Left renal pelvis (tissue), 4 donors: ENCODE measurements at places on chromosomes 13 and 19.

DNA sequence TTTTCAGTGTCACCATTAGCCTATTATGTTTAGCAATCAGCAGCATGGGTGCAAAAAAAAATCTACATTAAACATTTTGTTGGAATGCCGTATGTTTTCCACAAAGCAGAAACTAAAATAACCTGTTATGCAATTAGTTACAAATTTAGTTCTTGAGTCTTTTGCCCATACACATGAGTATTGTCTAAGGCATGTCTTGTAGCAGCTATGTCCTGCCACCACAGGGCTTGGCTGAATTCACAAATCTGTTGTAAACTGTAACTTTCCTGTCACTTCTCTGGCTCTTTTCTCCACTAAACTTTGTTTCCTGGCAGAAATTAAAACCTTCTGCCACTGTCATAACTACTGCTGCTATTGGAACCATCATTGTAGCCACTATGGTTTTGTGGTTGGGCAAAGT lies 277.9 kb upstream of the SPRY2 start:
- no peak for DNase-seq

GRCh38 chr13:99281811-99282263 lies 23.7 kb upstream of the GPR18 start:
- DNase-seq: no peak

DNA sequence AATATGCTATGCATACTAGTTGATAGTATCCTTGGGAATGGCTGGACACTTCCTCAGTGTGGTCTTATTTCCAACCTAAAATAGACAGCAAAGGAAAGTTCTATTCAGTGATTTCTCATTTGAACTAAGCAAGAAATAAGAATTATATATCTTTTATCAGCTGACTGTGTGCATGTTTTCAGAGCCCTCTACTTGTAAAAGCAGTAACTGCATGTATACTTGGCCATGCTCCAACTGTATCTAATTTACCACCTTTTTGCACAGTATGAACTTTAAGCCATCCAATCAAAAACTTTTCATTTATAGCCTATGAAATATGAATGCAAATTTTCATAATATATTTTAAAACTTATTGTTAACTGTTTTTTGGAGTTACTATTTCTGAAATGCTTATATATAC lies 136.4 kb upstream of the PCDH9 start:
- DNase-seq: no peak

- DNase-seq: no peak
Measured at GRCh38 chr13:39935155-39935554, 279.7 kb downstream of the COG6 start.

- DNase-seq: no peak
Measured at GRCh38 chr19:28330831-28331230, 882.1 kb downstream of the UQCRFS1 start.

DNA sequence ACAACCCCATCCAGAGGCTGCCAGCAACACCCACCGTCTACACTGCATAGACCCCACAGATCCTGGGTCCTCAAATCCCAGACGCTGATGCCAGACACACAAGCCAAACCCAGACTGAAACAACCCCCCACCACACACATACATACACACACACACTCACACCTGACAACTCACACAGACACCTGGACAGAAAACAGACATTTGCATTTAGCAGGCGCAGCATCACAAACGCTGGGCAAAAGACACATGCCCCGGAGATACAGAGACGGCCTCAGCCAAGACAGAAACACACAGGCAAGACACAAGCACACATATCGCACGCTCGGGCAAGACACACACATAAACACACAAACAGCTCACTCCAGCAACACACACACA lies 1.3 kb downstream of the BBC3 start:
- no peak for DNase-seq

DNA sequence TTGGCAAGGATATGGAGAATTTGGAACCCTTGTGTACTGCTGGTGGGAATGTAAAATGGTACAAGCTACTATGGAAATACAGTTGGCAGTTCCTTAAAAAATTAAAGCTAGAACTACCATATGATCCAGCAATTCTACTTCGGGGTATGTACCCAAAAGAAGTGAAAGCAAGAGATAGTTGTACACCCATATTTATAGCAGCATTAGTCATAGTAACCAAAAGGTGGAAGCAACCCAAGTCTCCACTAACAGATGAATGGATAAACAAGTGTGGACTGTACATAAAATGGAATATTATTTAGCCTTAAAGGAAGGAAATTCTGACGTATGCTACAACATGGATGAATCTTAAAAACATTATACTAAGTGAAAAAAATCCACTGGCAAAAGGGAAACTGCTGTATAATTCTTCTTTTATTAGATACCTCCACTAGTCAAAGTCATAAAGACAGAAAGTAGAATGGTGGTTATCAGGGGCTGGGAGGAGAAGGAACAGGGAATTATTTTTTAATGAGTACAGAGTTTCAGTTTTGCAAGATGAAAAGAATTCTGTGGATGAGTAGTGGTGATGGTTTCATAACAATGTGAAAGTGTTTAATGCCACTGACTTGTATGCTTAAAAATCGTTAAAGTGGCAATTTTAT lies 141.6 kb downstream of the RXFP2 start:
- DNase-seq: no peak

- DNase-seq: no peak
Measured at GRCh38 chr13:31209172-31209840, 9.5 kb downstream of the B3GLCT start.

DNA sequence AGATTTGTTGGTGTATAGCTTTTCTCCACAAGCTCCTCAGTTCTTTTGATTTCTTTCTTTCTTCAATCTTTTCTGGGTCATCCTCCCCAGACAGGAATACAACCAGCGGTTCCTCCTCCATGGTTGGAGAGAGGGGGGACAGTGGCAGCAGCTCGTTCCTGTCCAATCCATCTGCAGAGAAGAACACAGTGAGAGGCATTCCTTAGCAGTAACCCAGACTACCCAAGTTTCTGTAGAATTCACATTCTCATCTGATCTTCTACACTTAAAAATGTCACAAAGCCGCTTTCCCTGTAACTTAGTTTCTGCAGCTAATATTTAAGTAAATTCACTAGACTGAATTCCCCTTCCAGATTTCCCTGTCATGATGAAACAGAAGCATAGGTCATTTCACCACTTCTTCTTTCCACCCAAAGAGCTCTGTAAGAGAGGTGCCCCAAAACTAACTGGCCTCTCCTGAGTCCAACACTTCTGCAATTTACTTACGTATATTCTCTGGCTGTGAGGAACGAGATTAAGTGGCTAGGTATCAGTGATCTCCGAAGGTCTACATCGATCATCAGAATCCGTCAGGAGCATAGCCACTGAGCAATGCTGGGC lies 171.9 kb downstream of the TBC1D4 start:
- no peak for DNase-seq

- DNase-seq: no peak
Measured at GRCh38 chr19:18496167-18496979, 25.5 kb downstream of the ELL start.

GRCh38 chr13:62643007-62643483 lies 1227.4 kb upstream of the PCDH20 start:
- no peak for DNase-seq

- DNase-seq: no peak
Measured at GRCh38 chr13:98488736-98489135, 88.2 kb downstream of the STK24 start.

DNA sequence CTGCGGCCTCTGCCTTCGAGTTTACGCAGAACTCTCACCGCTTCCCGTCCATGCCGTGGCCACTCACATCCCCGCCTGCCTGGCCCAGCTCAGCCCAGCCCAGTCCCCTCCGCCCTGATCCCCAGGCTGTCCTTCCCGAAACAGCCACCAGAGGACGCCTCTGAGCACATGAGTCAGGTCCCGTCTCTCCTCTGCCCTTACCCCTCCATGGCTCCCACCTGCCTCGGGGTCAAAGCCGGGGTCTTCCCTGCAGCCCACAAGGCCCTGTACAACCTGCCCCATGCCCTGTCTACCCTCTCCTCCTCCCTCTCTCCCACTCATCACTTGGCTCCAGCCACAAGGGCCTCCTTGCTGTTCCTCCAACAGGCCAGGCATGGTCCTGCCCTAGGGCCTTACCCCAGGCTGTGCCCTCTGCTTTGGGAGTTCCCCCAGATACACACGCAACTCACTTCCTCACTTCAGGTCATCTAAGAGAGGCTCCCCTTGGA lies 8.1 kb upstream of the SEMA6B start:
- no peak for DNase-seq

- DNase-seq: no peak
Measured at GRCh38 chr13:97648171-97648880, 214.4 kb downstream of the RAP2A start.

DNA sequence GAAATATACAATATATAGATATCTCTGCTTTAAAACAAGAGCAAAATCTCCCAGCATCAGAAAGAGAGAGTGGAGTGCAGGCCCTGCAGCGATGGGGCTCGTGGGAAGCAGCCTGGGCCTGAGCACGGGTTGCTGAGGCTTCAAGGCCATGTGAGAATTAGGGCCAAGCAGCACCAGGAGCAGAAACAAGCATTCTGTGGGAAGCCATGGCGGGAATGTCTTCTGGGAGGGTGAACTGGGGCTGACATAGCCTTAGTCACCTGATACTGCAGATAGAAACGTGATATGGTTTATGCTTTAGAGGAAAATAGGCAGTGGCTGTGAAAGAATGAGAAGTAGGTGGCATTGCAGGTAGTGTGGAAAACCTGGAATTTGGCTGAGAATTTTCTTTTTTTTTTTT lies 472.3 kb downstream of the IRS2 start:
- no peak for DNase-seq

GRCh38 chr13:25378528-25378927 lies 6.8 kb downstream of the ATP8A2 start:
- DNase-seq: no peak

DNA sequence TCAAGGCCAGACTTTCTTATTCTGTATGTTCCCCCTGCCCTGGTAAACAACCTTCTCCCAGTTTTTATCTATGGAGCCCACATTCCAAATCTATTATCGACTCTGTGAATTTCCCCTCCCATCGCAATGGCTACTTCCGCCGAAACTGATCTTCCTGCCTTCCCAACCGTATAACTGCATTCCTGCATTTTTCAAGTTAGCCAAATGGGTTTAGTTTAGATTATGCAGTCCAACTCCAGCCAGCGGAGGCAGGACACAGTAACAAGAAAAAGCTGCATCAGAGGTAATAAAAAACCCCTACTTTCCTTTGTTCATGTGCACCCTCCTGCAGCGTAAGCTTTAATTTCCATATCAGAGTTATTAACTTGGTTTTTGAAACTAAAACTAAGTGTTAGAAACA lies 112.2 kb upstream of the ZNF91 start:
- DNase-seq: no peak

DNA sequence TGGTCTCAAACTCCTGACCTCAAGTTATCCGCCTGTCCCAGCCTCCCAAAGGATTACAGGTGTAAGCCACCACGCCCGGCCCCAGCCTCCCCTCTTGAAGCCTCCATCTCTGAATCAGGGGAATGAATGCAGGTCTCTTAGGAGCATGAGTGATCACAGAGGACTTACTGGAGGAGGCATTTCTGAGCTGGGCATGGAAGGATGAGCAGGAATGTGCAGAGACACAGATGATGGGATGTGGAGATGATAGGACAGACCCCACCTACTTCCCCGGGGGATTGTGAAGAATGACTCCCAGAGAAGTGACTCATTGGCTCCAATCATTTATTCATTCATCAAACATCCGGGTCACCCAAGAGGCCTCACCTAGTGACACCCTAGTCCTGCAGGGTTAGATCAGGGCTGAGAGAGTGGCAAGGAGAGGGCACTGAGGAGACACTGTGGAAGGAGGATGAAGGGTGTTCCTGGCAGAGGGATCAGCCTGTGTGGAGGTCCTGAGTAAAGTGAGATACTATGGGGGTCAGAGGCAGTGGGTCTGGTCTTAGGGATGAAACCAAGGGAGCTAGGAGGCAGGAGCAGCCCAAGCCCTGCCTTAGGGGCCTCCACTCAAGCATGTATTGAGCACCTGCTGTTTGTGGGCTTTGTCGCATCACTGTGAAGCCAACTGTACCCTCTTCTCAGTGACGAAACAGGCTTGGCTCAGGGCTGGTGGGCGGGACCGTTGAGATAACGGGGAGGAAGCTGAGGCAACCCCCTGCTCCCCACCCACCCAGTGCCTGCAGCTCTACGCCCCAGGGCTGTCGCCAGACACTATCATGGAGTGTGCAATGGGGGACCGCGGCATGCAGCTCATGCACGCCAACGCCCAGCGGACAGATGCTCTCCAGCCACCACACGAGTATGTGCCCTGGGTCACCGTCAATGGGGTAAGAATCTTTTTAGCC lies 3.0 kb downstream of the IFI30 start:
- DNase-seq: no peak

GRCh38 chr19:12872941-12873890 lies 8.0 kb downstream of the DNASE2 start:
- DNase-seq: no peak

DNA sequence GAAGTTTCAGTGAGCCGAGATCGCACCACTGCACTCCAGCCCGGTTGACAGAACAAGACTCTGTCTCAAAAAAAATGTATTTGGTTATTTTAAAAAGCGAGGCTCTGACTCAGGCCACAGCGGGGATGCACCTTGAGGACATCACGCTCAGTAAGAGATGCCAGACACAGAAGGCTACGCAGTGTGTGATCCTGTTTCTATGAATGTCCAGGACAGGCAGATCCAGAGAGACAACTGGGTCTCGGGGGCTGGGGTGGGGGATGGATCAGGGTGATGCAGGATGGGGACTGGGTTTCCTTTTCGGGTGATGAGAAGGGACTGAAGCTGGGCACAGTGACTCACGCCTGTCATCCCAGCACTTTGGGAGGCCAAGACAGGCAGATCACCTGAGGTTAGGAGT lies 5.4 kb downstream of the MED16 start:
- no peak for DNase-seq

DNA sequence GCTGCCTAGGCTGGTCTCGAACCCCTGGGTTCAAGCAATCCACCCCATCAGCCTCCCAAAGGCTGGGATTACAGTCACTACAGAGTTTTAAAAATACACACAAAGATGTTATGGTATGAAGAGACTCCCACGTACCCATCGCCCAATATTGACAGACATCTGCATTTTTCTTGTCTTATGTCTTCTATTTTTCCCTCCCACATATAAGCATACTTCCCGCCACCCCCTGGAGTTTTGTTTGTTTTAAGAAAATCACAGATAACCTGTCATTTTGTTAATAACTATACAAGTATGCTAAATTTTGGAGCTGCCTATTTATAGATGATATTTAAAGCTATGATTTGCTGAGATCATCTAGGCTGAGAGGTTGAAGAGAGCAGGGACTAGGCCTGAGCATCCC lies 6.2 kb upstream of the SMG9 start:
- no peak for DNase-seq

GRCh38 chr19:51029718-51030117 lies 3.3 kb upstream of the KLK11 start:
- no peak for DNase-seq

- no peak for DNase-seq
Measured at GRCh38 chr13:31322026-31322425, 122.3 kb downstream of the B3GLCT start.

GRCh38 chr13:21777166-21777565 lies 106.3 kb downstream of the FGF9 start:
- no peak for DNase-seq

DNA sequence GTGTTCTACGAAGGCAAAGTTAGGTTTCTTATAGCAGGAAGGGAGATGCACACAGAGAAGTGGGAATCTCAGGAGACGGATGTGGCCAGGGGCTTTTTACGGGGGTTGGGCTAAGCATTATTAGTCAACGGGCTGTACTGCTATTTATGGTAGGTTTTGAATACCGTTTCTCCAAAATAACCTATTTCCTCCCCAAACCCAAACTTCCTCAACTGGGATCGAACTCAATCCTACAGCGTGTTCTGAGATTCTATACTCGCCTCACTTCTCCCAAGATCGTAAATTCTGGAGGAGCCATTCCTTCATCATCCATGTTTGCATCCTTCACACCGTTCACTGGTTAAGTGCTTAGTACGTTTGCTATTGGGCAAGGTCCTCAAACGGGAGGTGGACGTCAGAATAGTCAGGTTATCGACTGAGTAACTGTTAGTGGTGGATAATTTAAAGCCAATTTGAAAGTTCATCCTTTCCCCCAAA lies 1.2 kb upstream of the TRIM13 start:
- DNase-seq: no peak
